ENCODE measurements at places on chromosomes 12 and 14.

DNA sequence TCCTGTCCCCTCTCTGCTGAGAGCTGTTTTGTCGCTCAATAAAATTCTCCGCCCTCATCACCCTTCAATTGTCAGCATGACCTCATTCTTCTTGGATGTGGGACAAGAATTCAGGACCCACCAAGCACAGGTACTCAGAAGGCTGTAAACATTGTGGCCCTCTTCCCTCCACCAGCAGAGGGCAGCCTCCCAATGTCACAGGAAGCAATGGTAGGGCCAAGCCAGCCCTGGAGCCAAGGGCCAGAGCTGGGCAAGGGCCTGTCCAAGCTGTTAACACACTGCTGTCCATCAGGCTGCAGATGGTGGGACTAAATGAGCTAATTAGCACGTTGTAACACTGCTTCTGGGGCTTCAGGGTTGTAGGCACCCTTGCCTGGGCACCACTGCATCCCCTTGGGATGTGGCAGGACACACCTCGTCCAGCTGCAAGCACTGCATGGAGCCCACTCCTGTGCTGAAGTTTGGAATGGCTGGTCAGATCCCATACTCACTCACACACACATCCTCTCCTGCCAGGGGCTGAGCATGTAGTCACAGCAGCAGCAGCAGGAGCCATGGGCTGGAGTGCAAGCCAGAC is 62.7 kb upstream of the HECTD1 start:
- DNase-seq, result peak; percentile 86

DNA sequence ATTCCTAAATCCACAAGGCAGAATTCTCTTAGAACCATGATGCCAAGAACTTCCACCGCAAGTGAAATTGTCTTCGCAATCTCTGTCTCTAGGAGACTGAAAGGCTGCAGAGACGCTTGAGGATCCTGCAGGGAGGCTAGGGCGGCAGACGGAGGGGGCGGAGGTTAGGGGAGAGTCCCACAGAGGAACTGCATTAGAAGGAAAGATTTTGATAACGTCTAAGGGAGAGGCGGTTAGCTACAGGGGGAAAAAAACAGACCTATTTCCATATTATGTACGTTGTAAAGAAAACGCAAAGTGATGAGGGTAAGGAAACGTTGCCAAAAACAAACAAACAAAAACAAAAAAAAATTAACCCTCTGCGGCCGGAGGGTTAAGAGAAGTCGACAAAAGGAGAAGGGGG is 595 bp downstream of the KLHL28 start:
- DNase-seq, result peak; percentile 55

- no peak for DNase-seq
Observed at GRCh38 chr14:62181591-62181990, 419.4 kb downstream of the SNAPC1 start.

DNA sequence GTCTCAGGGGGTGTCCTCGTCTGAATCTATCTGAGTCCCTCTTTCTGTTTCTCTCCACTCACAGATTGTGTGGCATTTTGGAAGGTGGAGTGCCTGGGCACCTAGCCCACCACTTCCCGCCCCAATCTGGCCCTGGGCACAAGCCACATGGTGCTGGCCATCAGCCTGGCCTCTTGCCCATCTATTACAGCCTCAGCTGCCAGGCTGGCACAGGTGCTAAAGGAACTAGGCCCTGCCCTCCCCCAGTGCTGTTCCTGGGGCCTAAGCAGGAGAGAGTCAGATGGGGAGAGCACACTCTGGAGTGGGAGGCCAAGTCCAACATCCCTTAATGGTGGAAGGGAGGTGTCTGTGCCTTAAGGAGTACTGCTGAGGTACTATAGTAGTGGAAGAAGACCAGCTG is 8.3 kb upstream of the CALCOCO1 start:
- no peak for DNase-seq

GRCh38 chr12:2614341-2614740 is 180.4 kb upstream of the FKBP4 start:
- DNase-seq, result no peak

DNA sequence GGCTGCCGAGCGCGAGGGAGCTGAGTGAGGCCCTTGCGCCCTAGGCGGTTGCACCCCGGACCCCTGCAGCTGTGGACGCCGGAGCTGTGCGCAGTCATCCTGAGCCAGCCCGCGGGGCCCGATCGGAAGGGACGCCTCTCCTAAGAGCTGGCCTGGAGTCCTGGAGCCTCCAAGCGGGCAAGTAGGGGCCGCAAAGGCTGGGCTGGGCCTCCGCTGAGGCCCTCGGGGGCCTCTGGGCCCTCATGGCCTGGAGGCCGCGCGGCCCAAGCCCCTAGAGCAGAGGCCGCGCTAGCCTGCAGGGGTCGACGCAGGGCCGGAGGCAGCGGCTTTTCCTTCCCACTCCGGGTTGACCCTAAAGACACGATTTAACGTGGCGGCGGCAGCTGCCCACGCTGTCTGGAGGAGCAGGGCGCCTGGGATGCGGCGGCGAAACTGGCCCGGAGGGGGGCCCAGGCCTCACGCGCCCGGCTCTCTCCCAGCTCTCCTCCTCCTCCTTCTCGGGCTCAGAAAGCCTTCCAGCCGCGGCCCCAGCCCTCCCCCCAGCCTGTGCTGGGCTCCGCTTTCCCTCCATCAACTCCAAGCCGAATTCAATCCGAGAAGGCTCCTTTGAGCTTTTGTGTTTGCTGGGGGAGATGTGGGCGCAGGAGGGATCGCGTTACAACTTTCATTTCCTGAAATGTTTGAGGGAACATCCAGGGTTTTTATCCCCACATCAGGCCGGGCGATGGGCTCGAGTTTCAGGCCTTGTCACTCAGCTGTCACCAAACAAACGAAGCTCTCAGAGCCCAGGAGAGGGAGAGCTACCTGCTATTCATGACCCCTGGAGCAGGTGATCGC is 11.6 kb downstream of the SIX1 start:
- peak; percentile 64 for DNase-seq

DNA sequence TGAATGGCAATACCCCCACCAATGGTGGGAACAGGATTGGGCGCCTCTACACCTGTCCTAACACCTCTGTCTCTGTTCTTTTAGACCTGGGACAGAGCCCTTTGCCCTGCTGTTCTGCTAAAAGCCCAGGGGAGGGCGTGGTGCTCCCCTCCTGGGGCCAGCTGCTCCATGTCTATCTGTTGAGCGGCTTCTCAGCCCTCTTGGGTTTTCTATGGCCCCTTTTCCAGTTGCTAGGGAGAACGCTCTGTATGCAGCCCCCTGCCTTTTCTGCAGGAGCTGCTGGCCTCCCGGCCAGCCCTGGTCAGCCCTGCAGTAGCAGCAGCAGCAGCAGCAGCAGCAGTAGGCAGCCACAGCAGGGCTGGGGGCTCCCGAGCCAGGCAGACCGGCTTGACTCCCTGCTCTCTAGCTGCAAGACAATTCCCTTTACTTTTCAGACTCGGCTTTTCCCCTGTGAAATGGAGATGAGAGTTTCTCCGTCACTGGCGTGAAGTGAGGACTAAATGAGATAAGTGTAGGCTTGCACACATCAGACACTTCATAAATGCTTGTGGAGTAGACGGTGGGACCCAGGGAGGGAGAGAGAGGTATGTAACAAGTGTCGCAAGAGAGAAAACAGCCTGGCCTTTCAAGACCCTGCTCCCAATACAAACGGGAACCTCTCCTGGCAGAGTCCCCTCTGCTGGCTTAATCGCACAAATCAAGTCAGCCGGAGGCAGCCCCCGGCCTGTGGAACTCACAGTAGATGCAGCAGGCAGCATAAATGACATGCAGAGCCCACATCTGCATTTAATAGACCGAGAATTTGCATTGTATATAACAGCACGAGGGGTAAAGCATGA is 1.0 kb downstream of the RTL1 start:
- peak; percentile 75 for DNase-seq

DNA sequence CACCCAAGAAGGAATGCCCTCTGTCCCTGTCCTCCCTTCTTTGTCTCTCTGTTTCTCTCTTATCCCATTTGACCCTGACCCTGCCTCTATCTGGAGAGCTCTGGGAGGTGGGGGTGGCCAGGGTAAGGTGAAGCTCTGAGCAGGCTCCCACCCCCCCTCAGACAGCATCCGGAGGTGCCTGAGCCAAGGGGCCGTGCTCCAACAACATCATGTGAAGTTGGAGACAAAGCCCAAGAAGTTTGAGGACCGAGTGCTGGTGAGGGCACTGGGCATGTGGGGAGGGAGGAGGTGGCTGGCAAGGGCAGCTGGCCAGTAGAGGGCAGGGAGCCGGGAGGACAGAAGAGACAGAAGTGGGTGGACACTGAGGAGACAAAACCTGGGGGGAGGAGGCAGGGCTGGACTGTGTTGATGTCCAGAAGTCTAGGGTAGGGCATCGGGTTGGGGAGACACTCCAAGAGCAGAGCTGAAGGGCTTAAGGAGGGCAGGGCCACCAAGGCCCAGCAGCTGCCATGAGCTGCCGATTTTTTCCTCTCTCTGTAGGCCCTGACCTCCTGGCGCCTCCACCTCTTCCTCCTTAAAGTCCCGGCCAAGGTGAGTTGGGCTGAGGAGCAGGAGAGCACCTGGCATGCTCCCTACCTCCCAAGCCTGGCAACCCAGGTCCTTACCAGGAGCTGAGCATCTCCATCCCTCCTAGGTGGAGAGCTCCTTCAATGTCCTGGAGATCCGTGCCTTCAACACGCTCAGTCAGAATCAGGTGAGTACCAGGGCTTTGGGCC is 1.9 kb downstream of the CARMIL3 start:
- DNase-seq, result no peak

GRCh38 chr14:76778546-76779215 is 17.4 kb downstream of the VASH1 start:
- peak; percentile 22 for DNase-seq

GRCh38 chr12:91630083-91630482 is 447.5 kb upstream of the DCN start:
- DNase-seq, result no peak

GRCh38 chr12:48630346-48630745 is 51.7 kb downstream of the KANSL2 start:
- DNase-seq, result no peak

DNA sequence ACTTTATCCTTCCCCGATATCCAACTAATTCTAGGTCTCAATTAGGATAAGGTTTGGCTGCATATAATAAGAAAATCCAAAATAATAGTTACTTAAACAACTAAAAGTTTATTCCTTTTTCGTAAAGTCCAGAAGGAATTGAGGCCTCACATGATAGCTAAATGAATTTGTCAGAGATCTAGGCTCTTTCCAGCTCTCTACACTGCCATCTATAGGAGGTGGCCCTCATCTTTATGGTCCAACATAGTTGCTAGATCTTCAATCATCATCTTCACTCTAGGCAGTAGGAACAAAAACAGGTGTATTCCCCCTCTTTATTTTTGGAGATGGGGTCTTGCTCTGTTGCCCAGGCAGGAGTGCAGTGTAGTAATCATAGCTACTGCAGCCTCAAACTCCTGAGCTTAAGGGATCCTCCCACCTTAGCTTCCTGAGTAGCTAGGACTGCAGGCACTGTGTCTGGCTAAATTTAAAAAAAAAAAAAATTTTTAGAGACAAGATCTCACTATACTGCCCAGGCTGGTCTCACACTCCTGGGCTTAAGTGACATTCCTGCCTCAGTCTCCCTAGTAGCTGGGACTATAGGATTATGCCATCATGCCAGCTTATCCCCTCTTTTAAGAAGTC is 46.5 kb upstream of the SAV1 start:
- no peak for DNase-seq

DNA sequence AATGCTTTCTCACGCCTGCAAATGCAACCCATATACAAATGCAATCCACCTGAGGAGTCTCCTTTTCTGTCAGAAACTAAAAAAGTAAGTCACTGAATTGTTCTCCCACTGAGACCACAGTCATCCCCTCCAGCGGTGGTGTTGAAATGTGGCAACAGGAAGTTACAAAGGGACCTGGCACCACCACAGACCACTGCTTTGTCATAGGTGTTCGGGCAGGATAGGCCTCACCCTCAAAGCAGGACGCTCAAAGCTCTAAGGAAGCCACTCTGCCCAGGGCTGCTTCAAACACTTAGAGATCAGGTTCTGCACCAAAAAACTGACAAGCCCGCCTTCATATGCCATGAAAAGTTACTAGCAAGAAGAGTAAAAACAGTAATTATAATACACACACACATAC is 11.3 kb downstream of the PHLDA1 start:
- DNase-seq, result no peak

DNA sequence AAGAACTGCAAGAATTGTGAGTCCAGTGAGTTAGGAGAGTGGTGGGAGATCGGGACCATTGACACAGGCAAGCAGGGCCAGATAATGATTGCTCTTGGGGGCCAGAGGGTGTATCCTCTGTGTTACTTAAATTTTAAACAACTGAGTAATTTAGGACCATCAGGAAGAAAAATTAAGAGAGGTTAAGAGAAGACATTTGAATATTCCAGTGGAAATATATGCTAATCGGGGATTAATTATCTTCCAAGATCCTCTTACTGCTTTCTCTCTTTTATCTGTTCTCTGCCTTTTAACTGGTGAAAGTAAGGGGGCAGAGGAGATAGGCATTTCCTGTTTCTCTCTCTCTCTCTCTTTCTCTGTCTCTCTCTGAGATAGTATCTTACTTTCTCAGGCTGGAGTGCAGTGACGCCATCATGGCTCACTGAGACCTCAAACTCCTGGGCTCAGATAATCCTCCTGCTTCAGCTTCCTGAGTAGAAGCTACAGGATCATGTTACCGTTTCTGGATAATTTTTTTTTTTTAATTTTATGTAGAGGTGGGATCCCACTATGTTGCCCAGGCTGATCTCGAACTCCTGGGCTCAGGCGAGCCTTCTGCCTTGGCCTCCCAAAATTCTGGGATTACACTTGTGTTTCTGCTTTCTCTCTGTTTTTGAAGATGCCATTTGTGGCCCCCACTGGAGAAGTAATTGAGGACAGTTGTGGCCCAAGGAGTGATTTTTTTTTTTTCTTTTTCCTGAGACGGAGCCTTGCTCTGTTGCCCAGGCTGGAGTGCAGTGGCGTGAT is 85.1 kb downstream of the DIP2B start:
- DNase-seq, result no peak

DNA sequence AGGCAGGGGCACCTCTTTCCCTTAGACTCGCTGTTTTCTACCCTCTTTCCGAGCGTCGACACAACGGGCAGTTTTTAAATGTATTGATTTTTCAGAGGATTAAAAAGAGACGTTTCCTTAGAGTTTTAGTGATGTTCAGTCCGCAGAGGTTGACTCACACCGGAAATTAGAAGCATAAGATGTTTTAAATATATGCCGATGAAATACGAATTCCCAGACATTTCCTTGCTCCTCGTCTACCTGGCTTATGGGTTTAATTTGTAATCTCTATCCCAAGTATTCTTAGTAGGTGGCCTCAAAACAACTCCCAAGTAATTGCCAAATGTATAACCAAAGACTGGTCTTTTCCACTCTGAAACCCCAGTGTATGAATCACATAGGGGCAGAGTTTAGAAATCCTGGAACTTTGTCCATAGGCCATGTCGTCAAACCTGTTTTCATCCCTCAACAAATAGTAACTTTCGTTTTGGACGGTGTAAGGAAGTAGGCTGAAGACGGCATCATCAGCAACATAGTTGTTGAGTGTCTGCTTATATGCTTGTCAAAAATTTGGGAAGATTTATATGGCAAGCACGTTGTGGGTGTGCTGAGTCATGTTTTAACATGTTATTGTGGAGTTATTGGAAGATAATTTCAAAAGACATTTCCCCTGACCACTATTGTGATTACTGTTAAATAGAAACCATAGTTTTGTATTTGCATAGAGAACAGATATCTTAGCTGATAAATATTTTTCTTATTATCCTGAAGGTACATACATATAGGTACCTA is 824 bp downstream of the TBK1 start:
- DNase-seq, result no peak
